ENCODE measurements at places on chromosomes 12 and 14.

DNA sequence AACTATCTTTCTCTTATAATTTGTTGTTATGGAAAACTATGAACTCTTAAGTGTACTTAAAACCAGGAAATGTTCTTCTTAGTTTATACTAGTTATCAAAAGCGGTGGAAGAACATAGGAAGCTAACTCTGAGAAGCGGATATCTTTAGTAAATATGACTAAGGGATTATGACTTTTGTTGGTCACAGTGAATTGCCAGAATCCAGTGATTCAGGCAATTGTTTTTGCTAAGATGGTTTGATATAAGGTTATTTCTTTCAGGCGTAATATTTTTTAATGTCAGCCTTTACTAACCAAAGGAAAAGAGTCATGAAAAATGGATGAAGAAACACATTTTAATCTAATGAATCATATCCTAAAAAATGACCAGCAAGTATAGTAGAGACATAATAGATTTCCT is 473.5 kb downstream of the FOXG1 start:
- DNase-seq = no peak

DNA sequence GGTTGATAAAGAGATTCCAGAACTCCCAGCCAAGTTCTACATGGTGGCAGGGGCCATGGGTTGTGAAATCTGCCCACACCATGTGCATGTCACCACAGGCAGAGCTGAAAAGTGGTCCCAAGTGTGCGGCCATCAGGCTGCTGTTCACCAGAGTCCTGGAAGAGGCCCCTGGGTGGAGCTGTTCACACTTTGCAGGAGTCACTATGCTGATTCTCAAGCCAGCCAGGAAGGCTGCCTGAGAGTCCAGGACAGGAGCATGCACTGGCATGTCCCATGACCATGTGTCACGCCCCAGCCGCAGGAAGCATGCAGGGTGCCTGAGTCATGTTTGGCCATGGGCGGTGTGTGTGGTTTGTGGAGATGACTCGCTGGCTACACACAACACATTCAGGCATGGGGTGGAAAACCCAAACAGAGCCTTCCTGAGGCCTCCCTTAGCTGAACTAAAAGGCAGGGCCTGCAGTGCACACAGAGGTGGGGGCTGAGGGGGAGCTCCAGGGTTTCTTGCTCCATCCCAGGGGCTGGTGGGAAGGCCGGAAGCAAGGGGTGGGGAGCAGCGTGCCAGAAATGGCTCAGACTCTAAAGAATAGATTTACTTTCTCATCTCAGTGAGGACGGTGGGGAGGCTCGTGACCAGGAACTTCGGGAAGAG is 19.4 kb downstream of the ABCB9 start:
- peak; percentile 10 for DNase-seq

DNA sequence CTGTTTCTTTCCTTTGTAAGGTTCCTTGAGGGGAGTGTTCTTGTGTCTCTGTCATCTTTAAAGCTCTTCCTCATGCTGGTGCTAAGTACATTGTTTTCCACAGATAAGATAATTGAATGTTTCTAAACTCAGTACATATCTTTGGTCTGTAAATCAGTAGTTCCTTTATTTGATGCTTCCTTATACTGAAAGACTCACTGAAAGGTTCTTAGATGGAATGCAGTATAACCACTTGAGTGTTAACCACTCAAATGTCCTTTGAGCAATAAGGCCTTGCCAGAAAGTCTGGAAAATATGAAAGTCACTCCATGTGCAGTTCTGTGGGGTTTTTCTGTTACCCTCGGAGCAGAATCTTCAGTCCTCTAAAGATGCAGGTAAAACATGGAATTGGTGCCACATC is 23.0 kb upstream of the RNU6-8 start:
- no peak for DNase-seq

DNA sequence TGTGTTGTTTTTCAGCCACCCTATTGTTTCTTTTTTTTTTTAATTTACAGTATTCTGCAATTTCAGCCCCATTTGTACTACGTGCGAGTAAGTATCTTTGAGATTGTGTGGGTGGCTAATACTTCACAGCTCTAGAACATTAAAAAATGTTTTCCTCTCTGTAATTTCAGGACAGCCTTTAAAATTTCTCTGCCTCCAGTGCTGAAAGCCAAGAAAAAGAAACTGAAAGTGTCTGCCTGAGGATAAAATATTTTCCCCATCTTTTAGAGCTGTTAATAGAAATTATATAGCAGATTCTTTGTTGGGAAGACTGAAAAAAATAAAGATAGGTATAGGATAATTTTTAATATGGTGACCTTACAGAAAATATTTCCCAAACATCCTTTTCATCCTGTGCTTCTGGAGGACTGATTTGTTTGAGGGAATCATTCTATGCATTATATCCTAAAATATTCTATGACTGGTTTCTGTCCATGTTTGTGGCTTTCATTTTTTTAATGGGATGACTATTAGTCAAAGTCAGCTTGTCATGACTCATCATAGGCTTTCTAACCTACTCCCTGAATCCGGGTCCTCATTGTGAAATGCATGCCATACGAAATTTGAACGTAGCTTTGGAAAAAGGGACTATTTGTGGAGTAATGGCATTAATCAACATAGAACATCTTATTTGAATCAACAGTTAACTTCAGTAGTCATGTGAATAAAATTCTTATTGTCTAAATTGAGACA is 10.8 kb upstream of the TCTN2 start:
- no peak for DNase-seq

GRCh38 chr12:12941450-12942350 is 10.3 kb downstream of the GPRC5D start:
- DNase-seq = no peak

- DNase-seq = no peak
Observed at GRCh38 chr14:104891664-104892530, 26.8 kb downstream of the CEP170B start.

GRCh38 chr12:132356691-132357622 is 27.6 kb upstream of the GALNT9 start:
- DNase-seq = no peak

DNA sequence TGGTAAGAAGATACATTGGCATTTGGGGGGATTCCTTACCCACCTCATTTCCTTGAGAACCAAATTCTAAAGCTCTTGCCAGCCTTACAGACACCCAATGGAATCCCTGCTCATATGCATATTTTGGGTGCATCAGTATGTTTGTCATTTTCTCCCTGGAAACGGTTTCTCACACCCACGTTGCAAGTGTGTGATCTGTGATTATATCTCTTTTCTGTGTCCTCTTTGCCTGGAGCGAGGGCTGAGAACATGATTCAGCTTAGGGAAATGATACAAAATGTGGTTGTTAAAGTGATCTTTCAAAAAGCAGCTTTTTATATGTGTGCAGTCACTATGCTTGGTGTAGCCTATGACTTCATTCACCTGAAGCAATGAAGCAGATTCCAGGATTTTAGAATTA is 52.0 kb downstream of the KCNMB4 start:
- no peak for DNase-seq

- DNase-seq = no peak
Observed at GRCh38 chr14:66010695-66011094, 475.5 kb upstream of the CCDC196 start.

DNA sequence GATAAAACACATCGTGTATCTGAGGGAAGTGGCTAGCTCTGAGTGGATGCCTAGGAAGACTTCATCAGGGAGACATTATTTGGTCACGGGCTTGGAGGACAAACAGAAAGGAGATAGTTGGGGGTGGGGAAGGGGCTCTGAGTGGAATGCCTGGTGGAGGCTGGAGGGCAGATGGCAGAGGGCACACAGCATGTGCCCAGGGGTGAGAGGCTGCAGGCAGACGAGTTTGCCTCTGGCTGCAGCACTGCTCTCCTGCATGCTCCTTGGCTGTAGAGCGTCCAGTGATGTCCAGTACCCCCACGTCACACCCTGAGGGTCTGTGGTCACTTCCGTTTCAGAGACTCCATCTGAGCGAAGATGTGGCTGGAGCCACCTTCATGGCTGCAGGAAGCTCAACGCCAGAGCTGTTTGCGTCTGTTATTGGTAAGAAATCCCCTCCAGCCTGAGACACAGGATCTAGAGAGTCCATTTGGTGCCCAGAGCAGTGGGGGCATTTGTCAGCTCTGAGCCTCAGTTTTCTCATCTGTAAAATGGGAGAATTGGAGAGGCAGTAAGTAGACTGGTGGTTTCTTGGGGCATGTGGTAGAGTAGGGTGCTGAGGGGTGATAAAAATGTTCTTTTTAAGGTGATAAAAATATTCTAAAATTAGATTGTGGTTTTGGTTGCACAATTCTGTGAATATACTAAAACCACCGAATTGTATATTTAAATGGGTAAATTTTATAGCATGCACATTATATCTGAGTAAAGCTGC is 71.7 kb upstream of the RIN3 start:
- DNase-seq = no peak

DNA sequence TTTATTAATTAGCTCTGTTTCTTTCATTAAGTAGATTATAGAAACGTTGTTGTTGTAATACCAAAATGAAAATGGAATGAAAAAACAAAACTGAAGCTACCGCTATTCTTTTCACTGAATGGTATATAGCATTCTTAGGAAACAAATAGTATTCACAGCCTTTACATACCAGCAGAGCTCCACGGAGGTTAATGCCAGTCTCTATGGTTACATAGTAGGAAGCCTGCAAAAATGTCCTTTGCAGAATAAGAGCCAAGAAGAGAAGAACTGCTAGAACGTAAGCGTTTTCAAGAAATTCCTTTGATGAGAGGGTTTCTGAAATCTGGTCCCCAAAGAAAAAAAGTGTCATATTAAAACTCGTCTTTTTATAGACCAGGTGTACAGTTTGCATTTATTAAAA is 30.6 kb downstream of the ABCC9 start:
- DNase-seq = no peak

DNA sequence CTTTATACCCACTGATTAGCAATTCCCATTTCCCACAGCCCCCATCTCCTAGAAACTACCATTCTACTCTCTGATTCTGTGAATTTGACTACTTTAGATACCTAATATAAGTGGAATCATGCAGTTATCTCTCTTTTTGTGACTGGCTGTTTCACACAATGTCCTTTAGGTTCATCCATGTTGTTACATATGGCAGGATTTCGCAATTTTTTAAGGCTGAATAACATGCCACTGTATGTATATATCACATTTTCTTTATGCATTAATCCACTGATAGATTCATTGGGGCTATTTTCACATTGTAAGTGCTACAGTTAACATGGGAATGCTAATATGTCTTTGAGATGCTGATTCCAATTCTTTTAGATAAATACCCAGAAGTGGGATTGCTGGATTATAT is 11.8 kb upstream of the TBK1 start:
- DNase-seq = no peak

DNA sequence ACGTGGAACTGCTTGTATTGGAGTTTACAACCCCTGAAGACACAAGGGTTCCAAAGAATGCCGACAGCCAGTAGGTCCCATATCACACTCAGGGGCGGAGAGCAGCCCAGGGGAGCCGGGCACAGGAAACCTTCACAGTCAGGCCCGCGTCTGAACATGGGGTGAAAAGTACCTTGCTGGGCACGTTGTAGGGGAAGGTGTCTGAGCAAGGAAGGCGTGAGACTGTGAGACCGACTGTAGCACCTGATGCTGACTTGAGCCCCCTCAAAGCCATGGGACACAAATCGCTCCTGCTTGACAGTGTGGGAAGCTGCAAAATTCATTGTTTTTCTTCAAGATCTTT is 14.7 kb downstream of the RIMBP2 start:
- DNase-seq = no peak

- DNase-seq = no peak
Observed at GRCh38 chr14:98293576-98293975, 978.4 kb downstream of the BCL11B start.

DNA sequence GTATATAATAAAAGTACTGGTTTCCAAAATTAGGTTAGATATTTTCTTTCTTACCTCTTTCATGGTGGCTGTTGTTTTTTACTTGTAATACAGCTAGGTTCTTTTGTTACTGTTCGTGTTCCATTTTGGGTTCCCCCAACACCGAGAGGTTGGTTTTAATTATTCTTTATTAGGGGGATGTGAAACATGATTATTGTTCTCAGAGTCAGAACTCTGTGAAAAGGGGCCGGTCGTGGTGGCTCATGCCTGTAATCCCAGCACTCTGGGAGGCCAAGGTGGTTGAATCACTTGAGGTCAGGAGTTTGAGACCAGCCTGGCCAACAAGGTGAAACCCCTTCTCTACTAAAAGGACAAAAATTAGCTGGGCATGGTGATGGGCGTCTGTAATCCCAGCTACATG is 108.1 kb downstream of the BICD1 start:
- no peak for DNase-seq

DNA sequence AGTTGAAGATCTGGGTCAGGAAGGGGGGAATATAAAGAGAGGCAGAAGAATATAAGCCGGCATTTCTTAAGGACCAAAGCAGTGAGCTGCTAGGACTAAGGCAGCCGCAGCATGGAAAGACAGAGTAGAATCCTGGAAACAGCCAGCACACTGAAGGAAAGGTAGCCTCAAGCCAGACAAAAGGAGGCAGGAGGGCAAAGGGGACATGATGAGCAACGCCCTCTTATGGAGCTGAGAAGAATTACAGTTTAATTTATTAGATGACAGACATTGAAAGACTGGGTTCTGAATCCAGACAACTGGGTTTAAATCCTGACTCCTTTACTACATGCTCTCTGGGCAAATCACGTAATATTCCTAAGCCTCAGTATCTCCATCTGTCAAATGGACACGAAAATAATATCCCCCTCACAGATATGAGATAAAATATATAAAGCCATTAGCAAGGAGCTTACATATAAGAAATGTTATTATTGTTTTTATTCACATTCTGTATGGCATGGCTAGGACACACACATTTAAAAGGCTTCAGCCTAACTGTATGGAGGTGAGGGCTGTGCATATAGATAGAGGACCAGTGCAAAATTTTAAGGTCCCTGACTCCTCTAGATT is 8.1 kb upstream of the PCED1B start:
- peak; percentile 44 for DNase-seq

DNA sequence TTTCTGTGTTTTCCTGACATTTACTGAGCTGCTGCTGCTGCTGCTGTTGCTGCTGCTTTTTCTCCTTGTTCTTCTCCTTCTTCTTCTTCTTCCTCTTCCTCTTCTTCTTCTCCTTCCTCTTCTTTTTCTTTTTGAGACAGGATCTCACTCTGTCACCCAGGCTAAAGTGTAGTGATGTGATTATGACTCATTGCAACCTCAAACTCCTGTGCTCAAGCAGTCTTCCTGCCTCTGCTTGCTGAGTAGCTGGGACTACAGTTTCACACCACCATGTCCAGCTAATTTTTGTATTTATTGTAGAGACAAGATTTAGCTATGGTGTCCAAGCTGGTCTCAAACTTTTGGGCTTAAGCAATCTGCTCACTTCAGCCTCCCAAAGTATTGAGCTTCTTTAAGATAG is 95.8 kb downstream of the TMTC3 start:
- DNase-seq = no peak

DNA sequence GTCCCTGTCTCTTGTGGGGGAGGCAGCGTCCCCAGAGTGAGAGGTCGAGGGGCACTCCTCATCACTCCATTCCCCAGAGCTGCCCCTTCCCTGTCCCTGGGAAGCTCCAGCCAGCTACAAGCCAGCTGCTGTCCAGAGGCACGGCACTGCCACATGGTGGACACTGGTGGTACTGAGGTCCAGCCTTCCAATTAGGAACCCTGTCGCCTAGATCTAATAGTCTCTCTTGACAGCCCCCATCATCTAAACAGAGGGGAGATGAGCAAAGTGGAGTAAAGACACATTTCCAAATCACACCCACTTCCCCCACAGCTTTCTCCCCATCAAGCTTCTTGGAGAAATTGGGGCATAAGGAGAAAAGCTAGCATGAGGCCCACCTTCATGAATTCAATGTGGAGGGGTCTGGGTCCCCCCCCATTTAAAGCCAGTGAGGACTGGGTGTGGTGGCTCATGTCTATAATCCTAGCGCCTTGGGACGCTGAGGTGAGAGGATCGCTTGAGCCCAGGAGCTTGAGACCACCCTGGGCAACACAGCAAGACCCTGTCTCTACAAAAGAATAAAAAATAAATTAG is 2.1 kb upstream of the INHBE start:
- DNase-seq = peak; percentile 74

Measured in SHP77 (cell line).